Stimulated activated CD8-positive, alpha-beta memory T cell treated with anti-CD3 and anti-CD28 coated beads, Interleukin-7, amount 100 ng/mL, for 1 hour (primary cell): ENCODE measurements at places on chromosomes 11 and 22.

DNA sequence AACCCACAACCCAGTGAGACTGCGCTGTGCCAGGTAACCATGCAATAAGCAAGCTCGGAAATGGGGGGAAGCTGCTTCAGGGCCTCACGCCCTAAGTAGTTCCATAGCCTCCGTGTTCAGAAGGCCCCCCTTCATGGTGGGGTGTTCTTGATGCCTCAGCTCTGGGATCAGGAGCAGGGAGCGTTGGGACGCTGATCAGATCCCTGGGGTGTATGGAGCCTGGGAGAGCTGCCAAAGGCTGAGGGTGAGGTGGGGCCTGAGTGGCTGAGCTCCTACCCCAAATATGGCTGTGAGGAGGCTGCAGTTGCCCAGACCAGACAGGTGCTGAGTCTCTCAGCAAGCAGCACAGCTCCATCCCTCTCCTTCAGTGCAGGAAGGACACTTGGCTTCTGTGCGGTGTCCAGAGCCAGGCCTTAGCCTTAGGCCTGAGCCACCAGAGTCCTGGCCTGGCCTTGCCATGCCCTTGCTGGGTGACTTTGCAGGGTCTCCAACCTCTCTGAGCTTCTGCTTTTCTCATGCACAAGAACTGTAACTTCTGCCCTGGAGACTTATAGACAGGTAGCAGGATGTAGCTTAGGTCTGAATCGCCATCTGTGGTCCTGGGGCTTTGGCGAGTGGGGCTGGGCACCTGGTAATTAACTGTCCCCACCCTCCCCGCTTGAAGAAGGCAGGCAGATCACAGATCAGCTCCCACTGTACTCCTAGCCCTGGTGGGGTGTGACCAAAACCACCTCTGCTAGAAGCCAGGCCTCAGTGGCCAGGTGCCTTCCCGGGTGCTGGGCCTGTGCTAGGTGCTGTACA, 5.3 kb downstream of the MMP11 start:
- no peak for DNase-seq

DNA sequence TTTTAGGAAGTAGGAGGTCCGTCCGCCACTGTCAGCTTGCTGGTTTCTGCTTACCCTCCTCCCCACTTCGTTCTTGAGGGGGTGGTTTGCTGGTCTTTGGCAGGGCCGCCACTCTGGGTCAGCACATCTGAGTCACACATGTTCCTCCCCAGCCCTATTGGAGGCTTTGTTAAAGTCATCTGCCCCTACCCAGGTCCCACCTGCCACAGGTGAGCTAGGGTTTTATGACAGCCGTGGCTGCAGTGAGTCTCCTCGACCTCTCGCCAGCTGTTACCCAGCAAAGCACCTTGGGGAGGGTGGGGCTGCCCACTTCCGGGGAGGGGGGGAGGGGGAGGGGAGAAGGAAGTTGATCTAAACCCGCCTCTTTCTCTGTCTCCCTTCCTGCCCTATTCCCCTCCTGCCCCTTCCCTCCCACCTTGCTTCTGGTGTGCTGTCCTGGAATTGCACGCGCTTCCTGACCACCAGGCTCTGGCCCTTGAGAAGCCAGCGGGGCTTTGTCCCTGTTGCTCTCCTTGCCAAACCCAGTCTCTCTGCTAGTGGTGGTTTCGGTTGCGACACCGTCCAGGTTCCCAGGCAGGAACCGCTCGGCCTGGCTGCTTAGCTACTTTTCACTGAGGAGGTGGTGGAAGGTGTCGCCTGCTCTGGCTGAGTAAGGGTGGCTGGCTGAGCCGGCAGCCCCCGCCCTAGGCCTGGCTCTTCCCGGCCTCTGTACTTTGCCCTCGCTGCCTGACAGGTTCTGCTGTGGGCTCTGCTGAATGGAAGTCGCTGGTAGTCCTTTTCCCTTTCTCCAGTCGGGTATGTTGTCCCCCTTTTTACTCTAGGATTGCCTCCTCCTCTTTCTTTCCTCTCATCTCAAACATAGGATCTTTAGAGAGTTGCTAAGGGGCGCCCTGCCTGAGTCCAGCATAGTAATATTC, 28.5 kb downstream of the RCOR2 start:
- DNase-seq: peak; percentile 29

GRCh38 chr22:17284888-17285287, 65.7 kb upstream of the ADA2 start:
- DNase-seq: no peak

DNA sequence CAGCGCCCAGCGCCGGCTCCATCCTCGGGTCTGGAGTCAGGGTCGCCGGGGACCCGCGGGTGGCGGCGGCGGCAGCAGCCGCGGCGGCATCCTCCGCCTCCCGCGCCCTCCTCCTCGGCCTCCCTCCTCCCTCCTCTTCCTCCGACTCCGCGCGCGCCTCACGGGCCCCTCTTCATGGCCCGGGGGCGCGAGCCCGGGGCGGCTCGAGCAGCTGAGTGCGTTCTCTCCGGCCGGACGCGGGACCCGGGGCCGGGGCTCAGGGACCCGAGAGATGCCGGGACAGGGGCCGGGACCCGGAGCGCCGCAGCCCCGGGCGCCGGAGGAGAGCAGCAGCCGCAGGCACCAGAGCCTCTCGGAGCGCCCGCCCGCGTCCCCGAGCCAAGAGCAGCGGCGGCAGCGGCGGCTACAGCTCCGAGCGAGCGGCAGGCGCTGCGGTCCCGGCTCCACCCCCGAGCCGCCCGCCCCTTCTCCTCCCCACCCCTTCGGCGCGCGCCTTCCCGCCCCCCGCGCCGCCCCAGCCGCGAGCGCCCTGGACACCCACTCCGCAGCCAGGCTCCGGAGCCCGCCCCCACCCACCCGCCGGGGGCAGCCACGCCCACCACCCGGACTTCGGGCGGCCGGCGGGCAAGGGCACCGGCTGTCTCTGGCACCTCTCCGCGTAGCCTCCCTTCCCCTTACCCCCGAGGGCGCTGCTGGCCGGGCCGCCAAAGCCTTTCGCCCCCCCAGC, at the start of gene CHST1:
CHST1 (minus strand) TSS at position 417 of the 727 bp plus-strand sequence. CDS start 14,699 bp downstream, outside the sequence.
- no peak for DNase-seq

- no peak for DNase-seq
Observed at GRCh38 chr11:120302001-120302805, 22.9 kb upstream of the TLCD5 start.

DNA sequence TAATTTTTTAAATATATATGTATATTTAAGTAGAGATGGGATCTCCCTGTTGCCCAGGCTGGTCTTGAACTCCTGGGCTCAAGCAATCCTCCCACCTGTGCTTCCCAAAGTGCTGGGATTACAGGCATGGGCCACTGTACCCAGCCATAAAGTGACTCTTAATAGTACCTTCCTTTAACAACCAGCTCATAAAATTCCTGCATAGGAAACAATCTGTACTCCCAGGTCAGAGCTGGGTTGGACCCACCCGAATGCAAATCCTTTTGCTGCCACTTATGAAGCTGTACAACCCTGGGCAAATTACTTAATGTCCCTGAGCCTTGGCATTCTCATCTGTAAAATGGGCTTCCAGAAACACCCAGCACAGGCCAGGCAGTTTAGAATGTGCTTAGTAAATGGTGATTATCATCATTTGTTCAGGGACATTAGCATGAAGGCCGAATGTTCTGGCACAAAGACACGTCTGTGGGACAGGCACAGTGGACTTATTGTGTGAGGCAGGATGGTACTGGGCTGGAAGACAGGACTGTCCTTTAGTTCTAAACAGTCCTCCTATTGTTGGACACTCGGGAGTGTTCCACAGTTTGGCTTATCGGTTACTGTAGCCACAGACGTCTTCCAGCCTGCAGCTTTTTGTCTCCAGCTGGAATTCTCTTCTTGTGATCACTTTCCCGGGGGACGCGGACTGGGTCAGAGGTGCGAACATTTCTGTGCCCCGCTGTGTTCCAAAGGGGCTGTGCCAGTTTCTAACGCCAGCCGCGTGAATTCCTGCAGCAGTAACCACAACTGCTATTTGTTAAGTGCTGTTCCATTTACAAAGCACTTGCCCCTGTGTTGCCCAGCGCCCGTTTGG, 6.0 kb downstream of the PDXP start:
- no peak for DNase-seq

DNA sequence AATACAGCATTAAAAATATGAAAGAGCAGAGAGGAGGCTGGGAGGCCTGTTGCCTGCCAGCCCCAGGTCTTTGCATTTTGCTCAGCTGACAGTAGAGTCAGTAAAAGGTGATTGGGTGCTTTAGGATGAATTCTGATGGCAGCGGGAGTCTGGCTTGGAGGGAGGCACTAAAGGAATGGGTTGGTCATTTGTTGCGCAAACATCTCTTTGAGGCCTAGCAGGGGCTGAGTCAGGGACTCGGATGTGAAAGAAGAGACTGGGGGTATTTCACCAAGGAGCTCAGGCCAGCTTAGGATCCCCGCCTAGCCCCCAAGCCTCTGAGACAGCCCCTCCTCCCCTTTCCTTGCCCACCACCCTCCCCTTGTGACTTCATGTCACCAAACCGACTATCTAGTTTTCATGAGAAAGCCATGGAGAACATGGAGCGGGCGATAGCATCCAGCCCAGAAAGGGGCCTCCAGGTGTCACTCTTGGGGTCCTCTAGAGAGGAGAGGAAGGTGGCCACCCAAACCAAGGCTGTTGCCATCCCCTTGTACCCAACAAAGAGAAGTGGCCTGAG, 9.7 kb downstream of the DGKZ start:
- no peak for DNase-seq

DNA sequence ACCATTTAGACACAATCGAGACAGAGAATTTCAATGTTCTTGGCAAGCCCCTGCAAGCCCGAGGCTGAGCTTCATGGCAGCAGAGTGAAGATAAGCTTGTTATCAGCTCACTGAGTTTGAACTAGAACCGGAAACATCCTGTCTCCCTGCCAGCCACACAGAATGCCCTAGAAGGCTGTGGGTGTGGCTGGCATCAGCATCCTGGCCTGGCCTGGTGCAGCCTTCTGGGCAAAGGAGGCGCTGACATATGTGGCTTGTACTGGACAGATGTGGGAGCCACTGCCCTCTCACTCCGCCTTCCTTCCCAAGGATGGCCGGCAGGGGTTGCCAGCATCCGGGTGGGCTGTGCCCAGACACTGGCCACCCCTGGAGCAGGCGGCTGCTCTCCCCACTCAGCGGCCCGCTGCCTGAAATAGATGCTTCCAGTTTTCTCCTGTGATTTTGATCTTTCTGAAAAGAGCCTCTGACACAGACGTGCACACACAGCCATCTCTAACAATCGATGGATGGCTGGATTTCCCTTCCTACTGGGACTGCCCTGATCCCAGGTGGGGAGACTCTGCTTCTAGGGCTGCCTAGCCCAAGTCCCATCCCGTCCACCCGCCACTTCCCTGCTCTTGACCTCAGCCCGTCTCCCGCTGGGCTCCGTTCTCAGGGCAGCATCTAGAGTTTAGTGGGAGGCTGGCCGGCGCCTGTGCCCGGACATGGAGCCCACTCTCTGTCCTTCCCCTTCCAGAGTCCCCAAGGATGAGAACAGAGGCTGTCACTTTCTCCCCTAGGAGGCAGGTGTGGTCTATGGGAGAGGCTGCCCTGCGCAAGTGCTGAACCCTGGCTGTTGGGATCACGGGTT, 149.7 kb downstream of the CTTN start:
- DNase-seq: no peak

DNA sequence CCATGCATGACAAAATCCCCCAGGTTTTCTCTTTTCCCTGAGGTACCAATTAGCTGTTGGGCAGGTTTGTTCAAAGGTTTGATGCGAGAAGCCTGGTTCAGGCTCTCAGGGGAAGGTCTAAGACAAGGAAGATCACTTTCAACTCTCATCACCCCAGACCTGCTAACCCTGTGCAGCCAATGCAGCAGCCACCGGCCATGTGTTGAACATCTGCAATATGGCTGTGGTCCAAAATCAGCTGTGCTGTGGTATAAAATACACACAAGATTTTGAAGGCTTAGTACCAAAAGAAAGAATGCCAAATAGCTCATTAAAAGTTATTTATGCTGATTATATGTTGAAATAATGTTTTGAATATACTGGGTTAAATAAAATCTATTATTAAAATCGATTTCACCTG, 58.5 kb downstream of the SMCO4 start:
- no peak for DNase-seq
